ENCODE measurements at places on chromosomes 6 and 20.

DNA sequence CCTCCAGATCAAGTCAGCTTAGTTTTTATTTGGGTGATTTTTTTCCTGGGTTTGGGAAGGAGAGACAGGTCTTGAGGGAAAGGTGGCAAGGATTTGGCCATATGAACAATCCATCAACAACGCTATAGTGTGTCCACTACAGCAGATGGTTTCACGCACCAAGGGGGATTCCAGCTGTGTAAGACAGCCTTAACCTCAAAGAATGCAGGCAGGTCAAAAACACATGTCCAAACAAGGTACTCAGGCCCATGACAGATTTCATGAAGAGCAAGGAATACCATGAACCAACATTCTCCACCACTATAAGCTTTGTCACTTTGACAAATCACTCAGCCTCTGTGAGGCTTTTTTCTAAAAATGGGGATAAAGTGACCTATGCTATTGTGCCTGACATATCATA lies 2.0 kb downstream of the AIF1 start:
- DNase-seq, result no peak

GRCh38 chr6:30939473-30939872 lies 1.3 kb upstream of the MUCL3 start:
- DNase-seq, result no peak

- DNase-seq, result no peak
These were observed 99.2 kb downstream of the QKI start for GRCh38 chr6:163513570-163514166.

- no peak for DNase-seq
These were observed 44.7 kb upstream of the SIRPG start for GRCh38 chr20:1702328-1702727.

DNA sequence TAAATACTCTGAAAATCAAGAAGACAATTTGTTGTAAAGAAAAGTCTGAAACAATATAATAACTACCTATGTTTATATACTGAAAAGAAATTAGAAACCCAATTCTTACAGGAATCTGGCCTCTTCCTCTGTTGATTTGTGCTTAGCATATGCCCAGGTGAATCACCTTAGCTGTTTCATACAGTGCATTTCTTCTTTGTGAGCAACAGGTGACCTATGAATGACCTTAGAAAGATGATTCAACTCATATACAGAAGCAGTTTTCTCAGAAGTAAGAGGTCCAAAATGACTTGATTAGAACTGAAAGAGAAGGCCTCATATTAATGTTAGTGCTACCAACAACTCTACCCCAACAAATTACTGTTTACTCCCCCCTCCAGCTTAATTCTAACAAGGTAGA lies 419.5 kb upstream of the ID4 start:
- no peak for DNase-seq

- no peak for DNase-seq
These were observed 7.3 kb downstream of the ZKSCAN3 start for GRCh38 chr6:28357036-28357435.

All from tongue (tissue), 3 donors.